CD14-positive monocyte (primary cell): ENCODE measurements at places on chromosomes 5 and 9.

DNA sequence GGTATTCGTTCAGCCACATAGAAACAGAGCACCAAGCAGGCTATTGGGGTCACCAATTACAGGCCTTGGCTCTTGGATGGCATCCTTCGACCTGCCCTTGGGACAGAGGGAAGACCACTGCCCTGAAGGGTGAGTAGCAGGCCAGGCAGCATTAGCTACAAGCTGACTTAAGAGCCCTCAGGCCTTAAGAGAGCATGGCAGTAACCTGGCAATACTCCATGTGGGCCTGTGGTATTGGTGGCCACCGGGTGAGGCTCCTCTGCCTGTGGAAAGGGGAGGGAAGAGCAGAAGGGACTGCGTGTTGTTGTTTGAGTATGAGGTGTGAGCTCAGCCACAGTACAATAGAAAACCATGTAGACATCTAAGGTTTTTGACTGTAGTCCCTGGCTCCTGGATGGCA lies 170.6 kb downstream of the MCTP1 start:
- DNase-seq, result no peak

GRCh38 chr9:97518909-97519307 lies 17.4 kb downstream of the TMOD1 start:
- peak; percentile 11 for DNase-seq

GRCh38 chr5:146388386-146388785 lies 49.7 kb downstream of the POU4F3 start:
- no peak for DNase-seq

DNA sequence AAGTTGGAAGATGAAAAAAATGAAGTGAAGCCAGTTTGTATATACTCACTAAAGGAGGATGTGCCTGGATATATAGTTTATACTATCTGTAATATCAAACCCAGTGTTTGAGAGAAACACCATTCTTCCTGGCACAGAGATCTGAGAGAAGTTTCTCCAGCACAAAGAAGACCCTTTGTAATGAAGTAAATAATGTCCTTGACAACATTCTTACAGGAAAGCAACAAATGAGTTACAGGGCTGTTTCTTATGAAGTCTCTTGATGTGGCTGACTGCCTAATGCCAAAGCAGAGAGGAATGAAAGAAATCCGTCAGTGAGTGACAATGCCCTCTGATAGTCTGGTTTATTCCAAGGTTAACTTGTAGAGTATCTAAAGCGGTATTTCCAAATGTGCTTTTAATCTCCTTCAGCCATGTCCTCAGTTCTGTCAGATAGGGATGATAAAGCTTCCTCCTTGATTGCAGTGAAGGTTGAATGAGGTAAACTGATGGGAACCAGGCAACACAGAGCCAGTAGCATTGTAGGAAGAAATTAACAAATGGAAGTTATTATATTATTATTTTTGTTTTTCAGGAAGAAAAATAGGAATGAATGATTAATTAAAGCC lies 123.1 kb upstream of the ZNF608 start:
- DNase-seq, result no peak

DNA sequence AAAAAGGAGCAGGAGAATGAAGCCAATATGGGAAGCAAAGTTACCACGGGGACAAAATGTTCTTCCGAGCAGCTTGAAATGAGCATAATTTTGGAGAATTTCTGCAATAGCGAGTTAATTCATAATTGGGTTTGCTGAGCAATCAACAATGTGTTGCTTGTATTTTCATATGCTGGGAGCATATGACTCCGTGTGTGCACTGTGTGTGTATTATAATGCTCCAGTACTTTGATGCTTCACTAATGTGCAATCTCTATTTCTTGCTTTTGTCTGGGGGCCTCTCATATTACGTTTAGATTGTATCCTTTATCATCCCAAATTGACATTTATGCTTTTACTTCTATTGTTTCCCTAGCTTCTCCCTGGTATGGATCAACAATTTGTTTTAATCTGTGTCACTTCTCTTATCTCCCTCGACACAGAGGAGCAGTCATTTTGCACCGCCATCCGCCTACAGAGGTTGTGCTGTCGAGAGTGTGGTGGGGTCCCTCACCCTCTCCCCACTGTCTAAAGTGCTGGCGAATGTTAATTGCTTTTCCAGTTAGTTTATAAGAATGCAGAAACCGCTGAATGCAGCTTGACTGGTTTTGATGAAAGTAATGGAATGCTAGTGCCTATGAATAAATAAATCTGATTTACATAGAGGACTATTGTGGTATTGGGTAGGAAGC lies 372.5 kb upstream of the WWC1 start:
- DNase-seq, result no peak

GRCh38 chr5:99949969-99950524 lies 585.1 kb upstream of the FAM174A start:
- no peak for DNase-seq

DNA sequence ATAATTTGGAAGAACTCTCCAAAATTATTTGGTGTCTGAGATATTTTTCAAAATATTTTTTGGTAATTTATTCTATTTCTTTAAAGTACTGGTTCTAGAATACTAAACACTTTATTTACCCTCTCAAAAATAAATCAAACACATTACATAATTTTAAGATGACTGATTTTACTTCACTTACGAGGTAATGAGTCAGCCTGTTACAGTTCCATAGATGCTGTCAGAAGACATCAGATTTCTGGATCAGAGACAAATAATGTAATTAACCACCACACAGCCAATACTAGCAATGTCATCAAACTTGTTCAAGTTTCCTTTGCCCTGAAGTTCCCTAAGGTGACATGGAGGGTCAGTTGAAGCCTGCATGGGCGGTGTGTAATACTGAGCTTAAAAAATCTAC lies 106.1 kb upstream of the CDH9 start:
- no peak for DNase-seq

GRCh38 chr9:74379718-74380117 lies 117.4 kb upstream of the RORB start:
- DNase-seq, result no peak

GRCh38 chr5:15023846-15024245 lies 152.3 kb upstream of the ANKH start:
- DNase-seq, result no peak

- DNase-seq, result no peak
Observed at GRCh38 chr5:12313602-12314001, 409.4 kb upstream of the CTNND2 start.

DNA sequence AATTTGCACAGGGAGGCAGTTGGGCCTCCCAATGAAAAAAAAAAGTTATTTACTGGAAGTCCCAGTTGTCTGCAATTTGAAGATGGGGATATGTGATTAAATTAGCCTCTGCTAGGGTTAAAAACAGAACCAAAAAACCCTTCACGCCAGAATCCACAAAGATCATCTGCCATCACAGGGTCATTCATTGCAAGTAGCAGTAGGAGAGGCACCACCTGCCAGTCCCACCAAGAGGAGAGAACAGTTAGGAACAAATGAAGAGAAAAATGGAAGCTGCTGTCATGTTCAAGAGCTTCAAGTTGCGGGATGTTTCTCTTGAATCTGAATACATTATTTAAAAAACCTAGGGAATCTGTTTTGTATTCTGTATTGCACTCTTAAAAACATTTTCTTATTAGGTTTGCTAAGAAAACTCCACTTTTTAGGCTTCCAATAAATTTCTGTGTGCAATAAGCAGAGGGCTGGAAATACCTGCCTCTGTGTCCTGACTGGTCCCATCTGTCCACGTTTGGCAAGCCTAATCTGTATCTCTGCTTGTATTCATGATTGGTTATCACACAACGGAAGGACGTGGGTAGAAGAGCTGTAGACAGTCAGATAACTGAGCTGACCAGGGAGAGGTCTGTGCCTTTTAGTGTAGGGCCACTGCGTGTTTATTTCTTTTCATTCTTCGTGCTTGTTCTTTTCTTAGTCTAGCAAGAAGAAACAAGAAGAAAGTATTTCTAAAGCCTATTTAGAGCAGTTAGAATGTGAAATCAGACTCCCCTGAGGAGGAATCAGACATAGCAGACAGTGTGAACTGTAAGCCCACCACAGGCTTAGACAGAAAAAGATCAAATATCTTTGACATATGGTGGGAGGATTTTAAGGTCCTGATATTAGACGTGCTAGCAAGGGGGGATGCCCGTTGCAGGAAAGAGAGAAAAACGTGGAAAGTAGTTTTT lies 630.6 kb upstream of the SEMA6A start:
- no peak for DNase-seq

- DNase-seq, result no peak
Observed at GRCh38 chr9:22114956-22115355, 105.9 kb upstream of the CDKN2B start.

DNA sequence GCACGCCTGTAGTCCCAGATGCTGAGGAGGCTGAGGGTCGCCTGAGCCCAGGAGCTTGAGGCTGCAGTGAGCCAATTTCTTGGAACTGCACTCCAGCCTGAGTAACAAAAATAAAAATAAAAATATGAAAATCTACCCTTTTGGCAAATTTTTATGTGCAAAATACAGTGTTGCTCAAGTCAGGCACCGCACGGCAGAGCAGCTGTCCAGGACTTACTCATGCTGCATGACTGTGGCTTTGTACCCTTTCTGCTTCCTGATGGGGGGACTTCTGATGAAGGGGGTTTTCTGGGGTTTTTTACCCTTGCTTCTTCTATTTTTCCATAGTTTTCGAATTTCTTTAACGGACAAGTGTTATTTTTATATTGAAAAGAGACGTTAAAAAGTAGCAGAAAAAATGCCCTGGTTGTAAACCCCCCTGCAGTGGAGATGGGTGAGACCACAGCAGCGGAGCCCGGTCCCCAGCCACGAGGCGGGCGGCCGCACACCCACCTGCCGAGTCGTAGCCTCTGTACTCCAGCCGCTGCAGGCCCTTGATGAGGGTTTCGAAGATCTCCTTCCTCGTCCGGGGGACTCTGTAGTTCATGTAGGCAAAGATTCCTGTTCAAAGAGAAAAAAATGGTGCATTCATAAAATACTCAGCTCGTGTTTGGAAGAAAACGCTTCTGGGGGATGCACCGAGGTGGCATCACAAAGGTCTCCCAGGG lies 15.0 kb downstream of the GFPT2 start:
- DNase-seq, result no peak

- no peak for DNase-seq
Observed at GRCh38 chr5:173012882-173013281, 29.3 kb downstream of the ATP6V0E1 start.

DNA sequence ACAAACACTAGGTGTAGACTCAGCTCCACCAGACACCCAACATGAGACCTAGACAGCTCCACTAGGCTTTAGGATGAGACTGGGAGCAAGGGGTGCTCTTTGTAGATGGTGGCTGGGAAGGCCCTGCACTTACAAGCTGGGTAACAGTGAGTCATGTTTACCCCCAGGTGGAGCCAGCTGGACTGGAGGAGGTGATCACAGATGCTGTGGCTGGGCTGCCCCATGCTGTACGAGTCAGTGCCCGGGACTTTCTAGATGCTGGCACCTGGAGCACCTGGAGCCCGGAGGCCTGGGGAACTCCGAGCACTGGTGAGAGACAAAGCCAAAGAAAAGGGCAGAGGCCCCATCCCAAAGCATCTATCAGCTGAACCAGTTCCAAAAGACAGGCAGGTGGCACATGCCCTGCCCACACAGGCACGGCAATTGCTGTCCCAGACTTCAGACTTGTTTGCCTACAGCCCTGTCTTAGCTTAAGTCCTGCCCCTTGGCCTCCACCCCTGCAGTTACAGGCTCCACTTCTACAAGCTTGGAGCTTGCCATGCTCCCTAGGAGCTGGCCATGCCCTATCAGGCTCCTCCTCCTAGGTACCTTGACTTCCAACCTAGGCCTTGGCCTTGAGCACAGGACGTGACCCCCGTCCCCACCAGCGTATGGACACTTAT lies 2.7 kb downstream of the CCL27 start:
- no peak for DNase-seq

- no peak for DNase-seq
Observed at GRCh38 chr5:91910247-91910646, 527.1 kb upstream of the ARRDC3 start.

DNA sequence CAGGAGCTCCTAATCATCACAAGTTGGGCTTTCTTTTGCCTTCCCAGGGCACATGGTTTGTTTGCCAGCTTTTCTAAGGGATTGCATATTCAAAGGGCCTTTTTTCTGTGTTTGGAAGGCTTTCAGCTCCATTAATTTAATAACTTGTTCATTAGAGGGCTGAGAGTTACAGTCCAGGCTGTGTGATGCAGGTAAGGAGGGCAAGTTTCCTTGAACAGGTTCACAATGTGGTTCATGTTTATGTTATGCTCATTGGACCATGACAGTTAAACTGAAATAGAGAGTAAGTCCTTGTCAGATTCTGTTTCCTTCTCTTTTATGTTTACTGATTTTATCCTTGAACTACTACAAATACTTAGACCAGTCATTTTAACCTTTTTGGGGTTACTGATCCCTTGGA lies 174.4 kb downstream of the MARCHF11 start:
- DNase-seq, result no peak

- peak; percentile 25 for DNase-seq
Observed at GRCh38 chr9:86767373-86767772, 179.9 kb downstream of the GAS1 start.

- no peak for DNase-seq
Observed at GRCh38 chr5:168502563-168503237, 16.4 kb downstream of the RARS1 start.

GRCh38 chr5:154189819-154190594 lies 526 bp upstream of the GALNT10 start:
- peak; percentile 80 for DNase-seq

DNA sequence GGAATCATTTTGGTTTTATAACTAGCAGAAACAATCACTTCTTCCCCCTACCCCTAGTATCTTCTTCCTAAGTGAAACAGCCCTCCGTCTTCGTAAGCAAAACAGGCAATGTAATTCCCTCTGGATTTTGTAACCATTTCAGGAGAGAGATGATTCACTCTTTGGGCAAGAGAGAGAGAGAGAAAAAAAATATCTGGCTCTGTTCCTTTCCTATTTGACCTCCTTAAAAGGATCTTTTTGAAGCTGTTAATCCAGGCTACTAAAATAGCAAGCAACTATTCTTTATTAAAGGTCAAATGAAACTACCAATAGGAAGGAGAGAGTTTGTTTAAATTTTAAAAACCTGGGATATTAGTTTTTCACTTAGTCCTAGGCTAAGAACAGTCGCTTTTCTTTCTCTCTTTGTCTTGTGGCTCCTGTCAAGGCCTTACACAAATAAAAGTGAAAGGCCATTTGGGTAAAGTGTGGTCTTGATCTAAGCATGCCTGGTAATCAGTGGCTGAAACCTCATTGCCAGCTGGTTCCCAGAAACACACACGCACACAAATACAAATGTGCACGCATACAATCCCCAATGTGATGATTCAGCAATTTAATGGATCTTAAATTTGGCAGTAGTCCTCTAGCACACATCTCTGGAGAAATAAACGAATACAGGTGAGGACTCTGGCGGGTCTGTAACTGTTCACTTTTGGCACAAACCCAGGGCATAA lies 70.2 kb downstream of the PRUNE2 start:
- no peak for DNase-seq
